ENCODE measurements at places on chromosomes 6 and 20.
A peak's percentile ranks its signal among the peaks of the same experiment; 100 is the strongest.

- DNase-seq, result no peak
Measured at GRCh38 chr20:19713822-19714578, 44.1 kb upstream of the RIN2 start.

DNA sequence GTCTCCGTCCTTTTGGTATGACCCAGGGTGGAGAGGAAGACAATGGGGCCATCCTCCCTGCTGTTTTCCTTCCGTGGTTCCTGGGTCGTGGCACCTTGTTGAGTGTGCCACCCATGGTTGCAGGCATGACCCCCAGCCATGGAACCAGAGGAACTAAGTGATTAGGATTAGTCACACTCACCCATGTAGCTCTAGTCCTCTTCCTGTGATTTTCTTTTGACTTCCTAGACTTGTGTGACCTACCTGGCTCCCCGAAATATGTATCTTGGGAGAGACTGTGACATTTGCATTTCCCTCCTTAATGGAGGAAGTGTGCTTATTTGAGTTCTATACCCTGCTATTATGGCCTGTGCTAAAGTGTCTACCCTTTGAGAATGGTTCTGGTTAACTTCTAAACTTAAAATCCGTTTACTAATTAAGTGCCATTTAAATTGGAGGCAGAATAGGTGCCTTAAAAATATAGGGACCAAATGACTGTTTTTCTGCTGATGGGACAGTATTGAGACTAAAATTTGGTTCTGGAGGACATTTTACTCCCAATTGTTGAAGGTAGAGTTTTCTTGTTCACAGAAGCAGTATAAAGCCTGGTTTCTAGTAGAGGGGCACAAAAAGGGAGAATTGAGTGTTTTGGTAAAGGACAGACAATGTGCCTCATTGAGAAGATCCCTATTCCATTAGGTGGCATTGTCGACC is 545.6 kb downstream of the HDGFL1 start:
- no peak for DNase-seq

GRCh38 chr6:56843476-56844349 is 111.2 kb upstream of the BEND6 start:
- no peak for DNase-seq

- peak; percentile 71 for DNase-seq
Measured at GRCh38 chr6:116447496-116448011, 13.6 kb upstream of the CALHM6 start.

GRCh38 chr6:31405996-31406395 is 2.6 kb downstream of the MICA start:
- no peak for DNase-seq

DNA sequence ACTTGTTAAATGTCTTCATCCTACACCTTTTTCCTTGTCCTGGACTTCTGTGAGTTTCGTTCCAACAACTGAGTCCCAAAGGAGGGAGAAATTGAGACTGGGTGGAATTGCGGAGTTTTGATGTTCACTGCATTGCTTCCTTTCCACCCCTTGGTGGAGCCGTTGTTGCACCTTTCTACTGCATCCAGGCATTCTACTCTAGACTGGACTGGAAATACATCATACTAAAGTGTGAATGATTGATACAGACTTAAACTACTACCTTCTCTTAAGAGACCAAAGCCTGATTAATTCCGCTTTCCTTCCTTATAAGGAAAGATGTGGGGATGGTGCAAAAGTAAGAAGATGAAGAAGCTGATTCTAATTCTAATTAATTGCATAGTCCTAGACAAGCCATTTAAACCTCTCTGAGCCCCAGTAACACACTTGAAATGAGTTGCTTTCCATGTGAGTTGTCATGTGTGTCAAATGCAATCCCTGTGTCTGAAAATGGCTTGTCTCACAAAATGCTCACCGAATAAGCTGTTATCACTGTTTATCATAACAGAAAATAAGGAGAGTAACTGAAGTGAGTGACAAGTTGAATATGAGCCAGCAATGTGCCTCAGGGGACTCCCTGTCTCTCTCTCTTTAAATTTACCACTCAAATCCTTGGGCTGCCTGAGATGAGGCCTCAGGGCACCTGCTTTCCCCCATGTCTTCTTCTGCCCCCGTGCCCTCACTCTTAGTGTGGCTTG is 338.3 kb upstream of the CHD6 start:
- no peak for DNase-seq

All from epithelial cell of proximal tubule (primary cell).